Gastrocnemius medialis (tissue), 4 donors: ENCODE measurements at places on chromosomes 3 and 15.

DNA sequence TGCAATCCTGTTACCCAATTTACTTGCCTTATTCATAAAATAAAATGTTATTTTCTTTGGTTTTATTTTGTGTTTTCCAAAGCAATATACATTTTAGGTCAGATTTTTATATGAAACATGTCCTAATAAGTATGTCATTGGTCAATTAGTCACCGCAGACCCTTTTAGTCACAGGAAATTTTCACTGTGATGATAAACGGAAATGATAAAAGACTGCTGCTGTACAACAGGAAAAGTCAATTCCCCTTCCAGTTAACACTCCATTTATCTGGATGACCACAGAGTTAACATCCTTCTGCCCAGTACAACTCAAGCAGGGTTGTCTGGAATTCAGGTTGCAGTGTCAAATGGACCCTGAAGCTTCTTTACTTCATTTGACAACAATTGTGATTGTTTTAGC, 175.2 kb downstream of the LSAMP start:
- no peak for DNase-seq

- DNase-seq, result peak; percentile 84
Measured at GRCh38 chr3:32106929-32107362, 526 bp downstream of the GPD1L start.

DNA sequence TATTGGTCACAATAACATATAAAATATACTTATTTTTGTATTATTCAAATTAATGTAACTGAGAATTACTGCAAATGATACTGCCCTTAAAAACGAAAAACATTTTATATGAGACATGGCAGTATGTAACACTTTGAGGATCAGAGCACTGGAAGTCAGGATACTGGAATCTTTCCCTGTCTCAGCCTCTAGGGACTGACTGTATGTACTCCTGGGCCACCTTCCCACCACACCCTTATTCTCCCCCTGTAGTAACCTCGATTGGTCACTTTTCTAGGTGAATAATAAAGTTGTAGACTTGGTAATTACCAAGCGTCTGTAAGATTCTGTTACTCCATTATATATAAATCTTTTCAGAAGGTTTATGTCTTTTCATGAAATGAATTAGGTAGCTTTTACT, 43.0 kb downstream of the LRRC49 start:
- no peak for DNase-seq

- DNase-seq, result no peak
Measured at GRCh38 chr15:50134524-50135024, 15.5 kb upstream of the ATP8B4 start.

- DNase-seq, result no peak
Measured at GRCh38 chr3:192608726-192609600, 118.4 kb downstream of the FGF12 start.

DNA sequence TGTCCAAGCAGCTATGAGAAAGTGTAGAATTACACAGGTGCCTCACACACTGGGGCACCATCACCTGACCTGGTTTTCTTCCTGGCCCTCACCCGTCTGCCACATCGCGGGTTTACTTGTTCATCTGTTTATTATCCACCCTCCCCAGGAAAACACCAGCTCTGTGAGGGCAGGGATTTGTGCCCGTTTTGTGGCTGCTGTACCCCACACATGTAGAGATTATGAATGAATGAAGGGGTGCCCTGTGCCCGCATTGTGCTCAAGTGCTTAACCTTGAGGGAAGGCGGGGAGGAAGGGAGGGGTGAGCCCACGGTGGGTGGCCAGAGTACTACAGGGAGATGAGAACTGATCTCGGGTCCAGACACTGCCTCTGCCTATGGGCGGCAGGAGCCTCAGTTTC, 108.4 kb downstream of the WNT7A start:
- no peak for DNase-seq

DNA sequence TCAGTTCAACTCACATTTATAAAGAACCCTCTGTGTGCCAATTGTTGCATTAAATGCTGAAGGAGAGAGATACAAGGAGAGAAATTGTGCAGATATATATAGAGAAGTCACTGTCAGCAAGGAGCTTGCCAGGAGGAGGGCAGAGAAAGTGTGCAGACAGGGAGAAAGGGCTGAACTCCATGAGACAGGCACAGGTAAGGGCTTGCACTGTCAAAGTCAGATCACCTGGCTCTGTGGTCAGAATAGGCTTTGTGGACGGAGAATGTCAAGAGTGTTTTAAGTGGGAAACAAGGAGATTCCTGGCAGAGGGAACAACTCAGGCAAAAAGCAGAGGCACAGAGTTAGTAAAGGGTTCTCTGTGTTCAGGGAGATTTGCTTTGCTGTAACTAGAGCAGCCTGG, 303.0 kb upstream of the TPRG1 start:
- DNase-seq, result no peak

DNA sequence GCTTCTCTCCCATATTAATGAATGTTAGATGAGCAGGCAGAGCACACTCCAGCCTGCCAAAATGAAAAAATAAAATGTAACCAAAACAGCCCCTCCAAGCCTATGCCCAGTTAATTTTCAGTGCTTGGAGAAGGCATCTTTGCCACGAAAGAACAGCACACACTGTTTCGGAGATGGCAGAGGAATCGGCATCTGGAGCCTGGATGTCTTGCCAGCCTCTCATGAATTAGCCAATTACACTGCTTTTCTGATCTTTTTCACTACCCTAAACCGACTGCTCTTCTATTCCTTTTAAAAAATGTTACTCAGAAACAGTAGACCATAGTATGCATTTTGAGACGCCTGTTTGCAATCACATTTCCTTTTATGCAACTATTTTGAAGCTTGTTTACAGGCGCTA, 249.6 kb downstream of the TLE3 start:
- DNase-seq, result no peak

DNA sequence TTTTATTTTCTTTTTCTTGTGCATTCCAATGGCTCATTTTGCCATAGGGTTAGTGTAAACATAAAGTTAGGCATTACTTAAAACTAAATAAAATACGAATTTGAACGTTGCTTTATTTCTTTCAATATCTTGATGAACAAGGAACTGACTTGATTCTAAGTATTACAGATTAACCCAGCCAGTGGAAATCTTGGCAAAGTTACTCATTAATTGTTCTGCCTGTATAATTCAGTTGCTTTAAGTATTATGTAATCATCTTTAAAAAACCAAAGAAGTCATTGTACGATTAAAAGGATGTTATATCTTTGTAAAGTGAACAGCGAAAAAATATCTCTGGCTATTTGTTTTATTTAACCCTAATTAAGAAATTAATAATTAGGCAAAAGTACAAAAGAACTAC, 737.9 kb upstream of the BCHE start:
- DNase-seq, result no peak

GRCh38 chr3:52444860-52445793, at the start of gene SEMA3G:
TSS of gene SEMA3G (minus strand) at chr3:52445103. CDS start at chr3:52445027, 76 bp downstream.
- DNase-seq, result peak; percentile 78

- DNase-seq, result no peak
Measured at GRCh38 chr3:167397826-167398225, 17.7 kb upstream of the ZBBX start.
